Fibroblast of skin of right biceps (primary cell): ENCODE measurements at places on chromosomes 1 and 21.

DNA sequence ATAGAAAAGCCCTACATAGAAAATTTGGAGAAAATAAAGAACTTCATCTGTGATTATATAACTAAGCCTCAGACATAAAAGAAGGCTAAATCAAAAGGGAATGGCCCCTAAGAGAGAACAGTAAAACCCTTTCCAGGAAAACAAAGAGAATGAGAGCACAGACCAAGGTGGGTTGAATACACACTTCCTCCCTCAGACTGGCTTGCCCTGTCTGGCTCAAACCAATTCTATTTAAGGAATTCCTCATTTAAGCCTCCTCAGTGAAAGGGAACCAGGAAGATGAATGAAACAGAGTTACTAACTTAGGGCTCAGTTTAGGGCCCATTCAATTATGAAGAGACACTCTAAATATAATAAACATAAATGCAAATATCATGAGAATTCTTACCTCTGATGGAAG lies 10.6 kb upstream of the SYT14 start:
- DNase-seq, result no peak

GRCh38 chr1:210364479-210364878 lies 35.8 kb downstream of the HHAT start:
- DNase-seq, result no peak

GRCh38 chr1:168976267-168976666 lies 130.2 kb upstream of the ATP1B1 start:
- DNase-seq, result no peak

GRCh38 chr1:24255226-24255625 lies 63.9 kb upstream of the GRHL3 start:
- DNase-seq, result no peak

DNA sequence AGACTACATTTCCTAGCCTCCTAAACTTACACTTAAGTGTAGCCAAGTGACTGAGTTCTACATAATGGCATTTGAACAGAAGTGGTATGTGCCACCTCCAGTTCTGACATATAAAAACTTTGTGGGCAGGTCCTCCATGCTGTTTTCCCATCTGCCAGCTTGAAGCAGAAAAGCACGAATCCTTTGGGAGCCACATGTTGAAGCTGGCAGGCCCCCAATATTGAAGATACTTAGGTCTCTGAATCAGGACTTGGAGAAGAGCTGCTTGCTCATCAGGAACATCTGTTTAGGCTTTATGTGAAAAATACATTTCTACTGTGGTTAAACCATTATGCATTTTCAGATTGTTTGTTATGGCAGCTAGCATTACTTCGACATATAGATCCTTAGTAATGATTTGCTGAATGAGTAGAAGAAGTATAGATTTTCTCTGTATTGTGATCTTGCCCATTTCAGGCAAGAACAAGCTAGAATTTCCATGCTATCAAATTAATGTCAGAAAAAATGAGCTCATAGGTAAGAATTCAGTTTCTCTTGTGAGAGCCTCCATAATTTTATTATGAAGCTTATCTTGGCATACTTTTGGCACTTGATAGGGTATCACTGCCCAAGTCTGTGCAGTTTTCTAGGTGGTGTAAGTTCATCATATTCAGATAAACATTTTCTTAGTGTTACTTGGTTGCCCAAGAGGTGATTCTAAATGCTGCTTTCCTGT lies 68.4 kb downstream of the GDAP2 start:
- peak; percentile 88 for DNase-seq

GRCh38 chr1:231016234-231016633 lies 23.8 kb downstream of the FAM89A start:
- DNase-seq, result no peak

DNA sequence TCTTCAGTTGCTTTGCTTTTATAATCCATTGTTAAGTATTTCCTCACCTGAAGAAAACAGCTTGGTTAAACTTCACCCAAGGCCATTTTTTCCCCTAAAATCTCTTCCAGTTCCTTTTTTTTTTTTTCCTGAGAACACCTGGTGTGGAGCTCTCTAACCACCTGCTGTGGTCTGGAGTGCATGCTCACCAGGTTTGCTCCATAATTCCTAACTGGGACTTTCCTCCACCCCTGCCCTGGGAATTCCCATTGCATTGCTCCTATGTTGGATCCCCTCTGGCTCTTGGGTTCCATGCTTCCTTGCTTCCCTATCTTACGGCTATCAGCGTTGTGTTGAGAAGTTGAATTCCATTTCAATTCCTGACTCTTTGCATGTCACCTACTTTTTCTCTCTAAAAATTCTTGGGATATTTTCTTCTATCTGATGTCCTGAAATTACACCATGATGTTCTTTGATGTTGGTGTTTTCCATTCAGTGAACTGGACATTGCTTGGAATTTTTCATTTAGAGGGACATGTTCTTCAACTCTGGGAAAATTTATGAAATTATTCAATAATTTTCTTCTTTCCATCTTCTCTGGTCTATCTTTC lies 19.6 kb upstream of the DYRK1A start:
- DNase-seq, result no peak

- DNase-seq, result peak; percentile 56
Observed at GRCh38 chr21:29193072-29193471, 62.6 kb downstream of the MAP3K7CL start.

- DNase-seq, result peak; percentile 51
Observed at GRCh38 chr1:17661546-17662157, 93.5 kb upstream of the ACTL8 start.
